ENCODE measurements at places on chromosomes 12 and 14.

DNA sequence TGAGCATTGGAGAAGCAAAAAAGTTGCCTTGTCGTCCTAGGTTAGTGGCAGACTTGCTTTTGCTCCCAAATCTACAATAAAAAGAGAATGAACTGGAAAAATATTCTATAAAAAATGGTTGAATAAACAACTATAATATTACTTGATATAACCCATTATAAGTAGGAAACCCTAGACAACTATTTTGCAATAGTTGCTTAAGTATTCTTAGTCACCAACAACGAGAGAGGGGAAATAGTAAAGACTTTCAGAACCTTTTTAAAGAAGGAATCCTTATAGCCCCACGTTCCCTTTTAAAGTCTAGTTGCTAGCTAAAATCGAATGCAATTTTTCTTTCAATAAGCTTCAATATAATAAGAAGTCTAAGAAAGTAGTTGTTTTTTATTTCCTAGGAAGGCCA, 17.5 kb downstream of the AQP6 start:
- DNase-seq, result no peak

GRCh38 chr12:89693639-89694202, 14.9 kb downstream of the ATP2B1 start:
- no peak for DNase-seq

GRCh38 chr12:31519511-31519910, 71.4 kb downstream of the DENND5B start:
- DNase-seq, result no peak

DNA sequence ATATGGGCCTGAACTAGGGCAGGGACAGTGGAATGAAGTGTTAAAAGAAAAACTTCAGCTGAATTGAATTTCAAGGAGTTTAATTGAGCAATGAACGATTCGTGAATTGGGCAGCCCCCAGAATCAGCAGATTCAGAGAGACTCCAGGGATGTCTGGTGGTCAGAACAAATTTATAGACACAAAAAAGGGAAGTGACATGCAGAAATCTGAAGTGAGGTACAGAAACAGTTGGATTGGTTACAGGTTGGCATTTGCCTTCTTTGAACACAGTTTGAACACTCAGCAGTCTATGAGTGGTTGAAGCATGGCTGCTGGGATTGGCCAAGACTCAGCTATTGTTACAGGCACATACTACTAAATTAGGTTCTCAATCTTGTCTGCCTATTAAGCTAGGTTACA, 9.7 kb upstream of the TBPL2 start:
- DNase-seq, result no peak

DNA sequence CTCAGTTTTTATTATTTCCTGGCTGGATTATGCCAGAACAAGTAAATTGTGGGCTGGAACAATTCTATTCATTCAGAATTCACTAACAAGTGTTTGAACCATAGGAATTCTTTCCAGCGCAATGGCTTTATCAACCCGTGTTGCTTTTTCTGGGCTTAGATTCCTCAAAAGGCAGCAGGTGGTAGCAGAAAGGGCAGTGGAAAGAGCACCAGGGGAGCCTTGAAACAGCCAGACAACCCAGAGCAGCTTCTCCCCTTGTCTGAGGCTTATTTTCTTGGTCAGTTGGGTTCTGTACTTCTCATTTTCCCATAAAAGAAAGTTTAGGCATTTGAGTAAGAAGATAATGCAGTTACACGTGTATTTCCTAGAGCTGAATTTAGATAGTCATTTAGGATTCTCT, 130.7 kb downstream of the OTOGL start:
- DNase-seq, result no peak

DNA sequence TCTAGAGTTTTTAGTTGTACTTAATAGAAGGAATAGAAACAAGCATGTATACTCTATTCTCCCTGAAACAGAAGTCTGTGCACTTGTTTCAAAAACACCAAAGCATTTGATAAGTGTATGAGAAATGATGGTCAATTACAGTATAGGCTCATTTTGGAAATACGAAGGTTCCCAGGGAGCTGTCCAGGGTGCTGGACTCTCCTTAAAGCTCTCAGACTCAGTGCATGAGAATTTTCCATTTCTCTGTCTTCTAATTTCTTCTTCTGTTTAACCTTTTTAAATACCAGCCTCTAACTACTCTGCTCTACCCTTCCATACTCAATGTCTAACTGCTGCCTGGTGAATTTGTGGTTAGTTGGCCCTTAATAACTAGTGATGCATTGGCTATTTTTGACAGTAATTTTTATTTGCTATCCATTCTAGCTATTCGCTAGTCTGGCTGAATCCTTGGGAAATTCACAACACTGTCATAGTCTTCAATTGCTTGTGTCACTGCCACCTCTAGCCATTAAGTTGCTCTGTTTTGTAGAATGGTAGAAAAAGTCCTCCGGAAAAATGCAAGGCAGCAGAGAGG, 229.2 kb downstream of the NRXN3 start:
- DNase-seq, result no peak

- no peak for DNase-seq
These were observed 22.7 kb upstream of the CORO1C start for GRCh38 chr12:108753976-108754375.

- DNase-seq, result peak; percentile 29
These were observed at the start of gene SELPLG for GRCh38 chr12:108633534-108634248. Gene SELPLG, minus strand, starts transcription at chr12:108633894. Its CDS starts 9,587 bp downstream, at chr12:108624307.

- no peak for DNase-seq
These were observed 41.2 kb downstream of the TMEM132D start for GRCh38 chr12:129862561-129863175.

DNA sequence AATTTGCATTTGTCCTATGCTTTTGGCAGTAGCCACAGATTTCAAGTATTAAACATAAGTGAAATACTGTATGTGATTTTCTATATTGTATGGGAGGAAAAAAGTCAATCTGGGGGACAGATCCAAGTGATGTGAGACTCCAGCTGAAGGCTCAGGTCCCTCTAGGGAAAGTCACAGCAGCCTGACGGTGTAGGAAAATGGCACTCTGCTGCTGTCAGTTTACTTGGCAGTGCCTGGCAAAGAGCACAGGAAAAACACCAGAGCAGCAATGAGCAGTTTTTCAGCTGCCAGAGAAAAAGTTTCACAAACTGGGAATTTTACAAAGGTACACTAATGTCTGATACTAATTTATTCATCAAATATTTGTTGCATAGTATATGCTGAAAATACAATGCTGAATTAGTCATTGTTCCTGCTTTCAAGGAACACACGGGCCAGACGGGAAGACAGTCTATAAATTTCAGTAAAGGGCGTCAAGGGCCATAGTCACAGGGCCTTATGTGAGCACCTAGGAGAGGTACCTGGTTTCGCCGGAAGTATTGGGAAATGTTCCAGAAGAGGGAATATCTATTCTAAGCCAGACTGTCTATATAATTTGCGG, 66.2 kb upstream of the SLC38A2 start:
- no peak for DNase-seq

DNA sequence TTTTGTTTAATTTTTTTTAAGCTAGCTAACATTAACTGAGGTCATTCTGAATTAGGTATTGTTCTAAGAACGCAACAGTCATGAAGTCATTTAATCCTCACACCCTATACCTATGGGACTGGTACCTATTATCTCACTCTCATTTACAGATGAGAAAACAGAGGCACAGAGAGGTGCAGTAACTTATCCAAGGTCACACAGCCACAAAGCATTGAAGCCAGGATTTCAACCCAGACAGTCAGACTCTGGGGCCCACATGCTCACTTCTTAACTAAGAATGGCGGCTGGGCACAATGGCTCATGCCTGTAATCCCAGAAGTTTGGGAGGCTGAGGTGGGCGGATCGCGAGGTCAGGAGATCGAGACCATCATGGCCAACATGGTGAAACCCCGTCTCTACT, 15.0 kb upstream of the DTX1 start:
- no peak for DNase-seq

DNA sequence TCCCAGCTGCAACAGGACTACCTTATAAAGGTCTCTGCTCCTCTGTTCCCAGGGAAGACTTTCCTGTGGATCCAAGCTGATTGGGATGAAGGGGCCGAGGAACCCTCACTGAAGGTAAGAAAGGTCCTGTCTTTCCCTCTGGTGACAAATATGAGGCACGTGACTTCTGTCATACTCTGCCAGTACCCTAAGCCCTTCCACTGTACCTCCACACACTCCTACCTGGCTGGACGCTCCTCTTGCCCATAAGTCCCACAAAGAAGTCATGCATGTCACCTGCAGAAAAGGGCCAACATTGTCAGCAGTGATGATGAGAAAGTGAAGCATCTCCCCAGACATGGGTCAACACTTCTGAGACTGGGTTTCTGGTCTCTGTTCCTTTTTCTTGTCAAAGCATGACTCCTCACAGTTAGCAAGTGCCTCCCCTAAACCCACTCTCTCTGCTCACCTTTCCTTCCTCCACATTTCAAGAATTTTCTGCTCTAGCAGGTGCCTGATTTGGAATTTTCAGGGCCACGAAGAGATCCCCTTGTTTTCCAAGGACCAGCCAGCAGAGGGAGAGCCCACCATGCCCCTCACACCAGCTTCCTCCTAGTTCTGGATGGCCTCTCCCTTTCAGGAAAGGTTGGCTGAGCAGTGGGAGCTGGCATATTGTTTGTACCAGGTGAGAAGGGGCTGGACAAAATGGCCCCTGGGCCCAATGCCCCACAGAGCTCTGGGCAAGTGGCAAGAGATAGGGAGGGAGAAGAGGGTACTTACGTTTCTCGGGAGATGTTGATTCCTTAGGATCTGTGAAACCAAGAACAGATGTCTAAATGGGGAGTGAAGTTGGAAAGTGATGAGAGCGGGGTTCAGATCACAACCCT, 3.5 kb downstream of the TAC3 start:
- DNase-seq, result no peak

DNA sequence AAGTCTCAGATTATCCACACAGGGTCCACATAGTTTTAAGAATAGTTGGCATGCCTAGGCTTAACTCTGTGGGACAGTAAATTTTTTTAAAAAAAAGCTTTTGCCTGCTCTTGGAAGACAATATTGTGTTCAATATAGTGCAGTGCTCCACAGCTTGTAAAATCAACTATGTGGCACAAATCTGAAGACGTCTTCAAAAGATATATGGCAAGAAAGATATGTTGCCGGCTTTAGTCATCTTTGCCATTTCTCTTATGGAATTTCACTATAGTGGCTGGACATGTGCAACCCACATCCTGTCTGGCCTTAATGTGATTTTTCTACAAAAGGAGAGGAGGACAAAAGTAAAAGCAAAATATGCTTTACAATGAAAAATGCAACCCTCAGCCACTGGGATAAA, 90.5 kb downstream of the MGST1 start:
- no peak for DNase-seq

GRCh38 chr14:21100931-21101330, at the start of gene TMEM253:
Gene TMEM253, plus strand, starts transcription at chr14:21101066. Its CDS starts 278 bp downstream, at chr14:21101344.
- DNase-seq, result no peak

- no peak for DNase-seq
These were observed 18.4 kb downstream of the FAR2 start for GRCh38 chr12:29167445-29167844.

DNA sequence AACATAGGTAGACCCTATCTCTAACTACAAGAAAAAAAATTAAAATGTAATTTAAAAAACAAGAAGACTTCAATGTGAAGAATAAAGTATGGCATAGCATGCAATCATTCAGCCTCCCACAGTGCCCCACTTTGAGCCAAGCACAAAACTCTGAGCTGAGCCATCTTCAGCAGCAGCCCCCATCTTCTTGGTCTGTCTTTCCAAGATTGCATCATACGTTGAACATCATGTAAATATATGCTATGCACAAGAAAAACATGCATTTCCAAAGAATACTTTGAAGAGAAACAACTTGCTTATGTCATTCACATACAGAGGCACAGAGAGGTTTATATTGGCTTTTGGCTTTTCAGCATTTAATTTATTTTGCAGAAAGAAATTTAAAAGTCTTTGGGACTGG, 105.8 kb upstream of the TMPO start:
- DNase-seq, result no peak

- no peak for DNase-seq
These were observed 3.3 kb upstream of the EXOC3L4 start for GRCh38 chr14:103091041-103091882.

DNA sequence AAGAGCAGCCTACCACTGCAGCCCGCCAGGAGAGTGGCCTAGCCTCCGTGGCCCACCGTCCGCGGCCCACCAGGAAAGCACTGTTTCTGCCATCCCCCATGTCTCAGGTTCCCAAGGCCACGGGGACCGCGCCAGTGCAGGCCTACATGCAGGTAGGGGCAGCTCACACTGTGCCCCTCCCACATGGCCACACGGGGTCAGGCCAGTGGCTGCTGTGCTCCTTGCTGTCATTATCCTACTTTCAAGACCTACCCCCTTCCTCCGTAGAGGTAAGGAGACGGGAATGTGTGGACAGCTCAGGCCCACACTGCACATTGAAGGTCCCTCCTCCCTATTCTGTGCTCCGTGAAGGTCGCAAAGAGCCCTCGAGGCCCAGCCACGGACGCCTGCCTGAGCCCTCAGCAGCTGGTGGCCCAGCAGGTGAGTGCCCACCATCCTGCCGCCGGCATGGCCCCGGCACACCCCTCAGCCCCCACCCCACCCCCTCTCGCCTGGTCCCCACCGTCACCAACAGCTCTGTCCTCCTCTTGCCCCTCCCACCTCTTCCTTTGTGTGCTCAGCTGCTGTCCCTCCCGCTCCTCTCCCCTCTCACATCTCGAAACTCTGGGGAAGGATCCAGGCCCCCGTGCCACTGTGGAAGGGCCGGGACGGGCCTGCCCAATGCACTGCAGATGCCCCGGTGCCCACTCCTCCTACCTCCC, 10.0 kb downstream of the DDX51 start:
- no peak for DNase-seq

- no peak for DNase-seq
These were observed 11.1 kb downstream of the TXNRD1 start for GRCh38 chr12:104226672-104227071.

- DNase-seq, result no peak
These were observed 13.3 kb upstream of the LRRC10 start for GRCh38 chr12:69623970-69624369.

DNA sequence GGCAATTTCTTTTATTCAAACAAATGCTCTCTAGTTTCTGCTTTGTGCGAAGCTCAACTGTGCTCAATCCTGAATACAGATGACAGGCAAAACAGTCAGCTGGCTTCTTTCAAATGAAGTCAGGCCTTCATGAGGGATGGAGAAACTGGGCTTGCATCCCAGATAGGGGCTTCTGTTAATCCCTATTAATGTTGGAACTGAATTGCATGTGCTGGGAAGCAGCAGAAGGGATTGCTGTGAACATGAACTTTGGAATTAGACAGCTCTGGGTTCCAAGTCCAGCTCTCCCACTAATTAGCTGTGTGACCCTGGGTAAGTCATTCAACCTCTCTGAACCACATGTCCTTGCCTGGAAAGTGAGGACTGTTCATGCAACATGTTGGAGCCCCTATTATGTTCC, 21.1 kb upstream of the CORO1C start:
- no peak for DNase-seq

- DNase-seq, result no peak
These were observed 107.4 kb downstream of the PRICKLE1 start for GRCh38 chr12:42482041-42482747.

DNA sequence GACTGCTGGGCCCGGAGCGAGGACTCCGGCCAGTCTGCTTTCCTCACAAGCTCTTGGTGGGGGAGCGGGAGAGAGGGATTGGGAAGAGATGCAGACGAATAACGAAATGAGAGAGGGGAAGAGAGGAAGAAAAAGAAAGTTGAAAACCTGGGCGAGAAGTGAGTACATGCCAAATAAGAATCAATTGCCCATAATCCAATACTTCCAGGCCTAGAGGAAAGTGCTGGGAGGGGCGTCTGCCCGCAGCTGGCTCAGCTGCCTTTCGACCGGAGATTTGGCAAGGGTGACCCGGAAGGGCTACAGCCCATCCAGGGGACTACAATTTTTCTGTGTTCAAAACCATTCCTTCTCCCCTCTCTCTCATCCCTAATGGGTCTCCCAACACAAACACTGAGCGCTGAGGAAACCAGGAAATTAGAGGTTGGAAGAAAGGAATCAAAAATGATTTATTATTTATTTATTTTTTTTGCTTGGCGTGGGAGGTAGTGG, 4.9 kb downstream of the NKX2-1 start:
- no peak for DNase-seq

GRCh38 chr12:68391937-68392336, 59.8 kb upstream of the MDM1 start:
- DNase-seq, result no peak
